Aorta (tissue), 5 donors: ENCODE measurements at places on chromosomes 12 and 14. TPM values are rescaled to one million over a fixed set of nuclear protein-coding genes. Genes with fewer than 3 reads are reported as not detected.

GRCh38 chr12:83016218-83016835, 329.6 kb downstream of the TMTC2 start:
- H3K27ac ChIP-seq, result no peak overlapping the region
- peak overlapping the region; percentile 67 for H3K4me3 ChIP-seq
- H3K27me3 ChIP-seq, result no peaks in the 10 kb centered on the region
- DNase-seq, result no peak
- H3K4me1 ChIP-seq, result no peaks in the 10 kb centered on the region

GRCh38 chr14:98899441-98899840, 372.6 kb downstream of the BCL11B start:
- no peak overlapping the region for H3K27ac ChIP-seq
- peak; percentile 55 for DNase-seq
- H3K36me3 ChIP-seq, result no peaks in the 10 kb centered on the region
- no peaks in the 10 kb centered on the region for H3K27me3 ChIP-seq

Gene ADAMTS20
- total RNA-seq, result not detected

Gene GARIN6
- total RNA-seq, result not detected

DNA sequence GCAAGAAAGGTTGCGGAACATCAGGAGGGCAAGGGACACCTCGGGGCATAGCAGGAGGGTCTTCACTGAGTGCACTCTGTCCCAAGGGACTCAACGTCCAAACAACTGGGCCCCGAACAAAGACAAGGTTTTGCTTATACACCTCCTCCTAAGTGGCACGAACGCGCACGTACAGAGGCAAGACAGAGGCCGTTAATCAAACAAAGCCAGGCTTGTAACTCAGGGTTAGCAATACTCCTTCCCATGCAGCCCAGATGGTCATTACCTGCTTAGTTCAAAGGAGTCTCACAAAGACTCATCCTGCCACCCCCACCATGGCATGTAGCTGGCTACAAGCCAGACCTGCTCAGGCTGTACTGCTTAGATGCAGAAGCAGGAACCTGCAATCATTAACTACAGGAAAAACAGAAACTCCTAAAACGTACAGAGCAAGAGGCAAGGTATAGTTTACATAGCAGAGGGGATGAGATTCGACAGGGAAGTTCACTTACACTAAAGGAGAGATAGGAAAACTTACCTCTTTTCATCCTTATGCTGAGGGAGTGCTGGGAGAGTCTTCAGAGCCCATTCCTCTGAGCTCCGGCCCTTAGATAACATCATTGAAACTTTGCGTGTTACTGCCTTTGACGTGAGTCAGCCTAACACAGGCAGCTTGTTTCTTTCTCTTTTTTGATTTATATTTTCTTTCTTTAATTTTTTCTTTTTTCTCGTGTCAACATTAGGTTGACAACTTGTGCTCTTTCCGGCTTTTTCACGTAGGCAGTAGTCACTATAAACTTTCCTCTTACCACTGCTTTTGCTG, 1319.1 kb downstream of the TMEM121 start:
- DNase-seq, result no peak
- H3K4me1 ChIP-seq, result no peaks in the 10 kb centered on the region
- H3K4me3 ChIP-seq, result no peak overlapping the region

- H3K27me3 ChIP-seq, result no peaks in the 10 kb centered on the region
- H3K4me3 ChIP-seq, result no peak overlapping the region
- no peak for DNase-seq
- no peaks in the 10 kb centered on the region for H3K36me3 ChIP-seq
- H3K27ac ChIP-seq, result no peak overlapping the region
Observed at GRCh38 chr12:106025129-106025528, 113.6 kb downstream of the NUAK1 start.

- no peak for DNase-seq
- no peaks in the 10 kb centered on the region for H3K4me1 ChIP-seq
- no peak overlapping the region for H3K27ac ChIP-seq
Observed at GRCh38 chr12:24931666-24932405, 17.1 kb downstream of the BCAT1 start.

Gene TAS2R7
- total RNA-seq, result not detected

DNA sequence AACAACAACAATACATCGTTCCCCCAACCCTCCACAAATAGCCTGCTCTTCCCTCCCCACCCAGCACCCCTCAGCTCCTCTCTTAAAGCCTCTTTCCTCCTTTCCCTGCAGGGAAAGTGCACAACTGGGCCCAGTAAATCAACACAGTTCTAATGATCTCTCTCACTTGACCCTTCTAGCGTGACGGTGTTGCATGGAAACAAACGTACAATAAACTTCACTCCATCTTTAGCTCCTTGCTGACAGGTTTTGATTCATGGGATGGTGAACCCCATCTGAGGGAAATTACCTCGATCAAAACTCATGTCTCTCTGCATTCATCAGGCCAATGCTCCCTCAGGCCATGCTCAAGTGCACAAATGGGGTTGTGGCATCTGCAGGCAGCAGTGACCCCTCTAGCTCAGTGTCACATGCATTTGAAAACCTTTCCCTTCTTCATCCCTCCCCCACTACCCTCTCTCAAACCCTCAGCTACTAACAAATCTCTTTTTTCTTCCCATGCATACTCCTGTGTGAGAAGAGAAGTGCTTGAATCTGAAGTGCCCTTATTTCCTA, 22.9 kb downstream of the GDF11 start:
- no peaks in the 10 kb centered on the region for H3K36me3 ChIP-seq
- no peak for DNase-seq
- H3K27ac ChIP-seq, result no peak overlapping the region

DNA sequence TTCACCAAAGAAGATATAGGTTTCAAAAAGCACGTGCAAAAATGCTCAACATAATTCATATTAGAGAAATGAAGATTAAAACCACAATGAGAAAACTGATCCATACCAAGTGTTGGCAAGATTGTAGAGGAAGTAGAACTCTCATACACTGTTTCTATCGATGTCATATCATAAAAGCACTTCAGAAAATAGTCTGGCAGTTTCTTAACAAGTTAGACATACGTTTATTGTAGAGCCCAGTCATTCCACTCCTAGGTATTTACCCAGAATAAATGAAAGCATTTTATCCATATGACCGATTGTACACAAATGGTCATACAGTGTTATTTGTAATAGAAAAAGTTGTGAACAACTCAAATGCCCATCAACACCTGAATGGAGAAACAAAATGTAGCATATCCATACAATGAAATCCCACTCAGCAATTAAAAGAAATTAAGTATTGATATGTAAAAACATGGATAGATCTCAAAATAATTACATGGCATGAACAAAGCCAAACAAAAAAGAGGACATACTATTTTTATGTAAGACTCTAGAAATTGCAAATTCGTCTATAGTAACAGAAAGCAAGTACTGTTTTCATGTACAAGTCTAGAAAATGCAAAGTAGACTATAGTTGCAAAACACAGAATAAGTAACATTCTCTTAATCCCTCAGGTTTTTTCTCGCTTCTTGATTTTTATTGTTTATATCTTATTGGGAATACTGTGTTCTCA, 41.0 kb downstream of the USP15 start:
- no peak overlapping the region for H3K27ac ChIP-seq
- H3K27me3 ChIP-seq, result no peaks in the 10 kb centered on the region
- H3K4me1 ChIP-seq, result no peaks in the 10 kb centered on the region
- no peaks in the 10 kb centered on the region for H3K36me3 ChIP-seq

Gene GPR132
- total RNA-seq, result 5.0 TPM
